ENCODE measurements at places on chromosomes 12 and 14.

- no peak for DNase-seq
Observed at GRCh38 chr12:96416033-96416799, 16.0 kb upstream of the CDK17 start.

GRCh38 chr14:93396456-93396855 lies 34.3 kb upstream of the UNC79 start:
- DNase-seq, result no peak

DNA sequence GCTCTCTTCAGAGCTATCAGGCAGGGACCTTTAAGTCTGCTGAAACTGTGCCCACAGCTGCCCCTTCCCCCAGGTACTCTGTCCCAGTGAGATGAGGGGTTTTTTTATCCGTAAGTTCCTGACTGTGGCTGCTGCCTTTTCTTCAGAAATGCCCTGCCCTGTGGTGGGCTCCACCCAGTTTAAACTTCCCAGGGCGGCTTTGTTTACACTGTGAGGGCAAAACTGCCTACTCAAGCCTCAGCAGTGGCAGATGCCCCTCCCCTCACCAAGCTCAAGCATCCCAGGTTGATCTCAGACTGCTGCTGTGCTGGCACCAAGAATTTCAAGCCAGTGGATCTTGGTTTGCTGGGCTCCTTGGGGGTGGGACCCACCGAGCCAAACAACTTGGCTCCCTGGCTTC lies 46.9 kb upstream of the SLC16A7 start:
- DNase-seq, result no peak

DNA sequence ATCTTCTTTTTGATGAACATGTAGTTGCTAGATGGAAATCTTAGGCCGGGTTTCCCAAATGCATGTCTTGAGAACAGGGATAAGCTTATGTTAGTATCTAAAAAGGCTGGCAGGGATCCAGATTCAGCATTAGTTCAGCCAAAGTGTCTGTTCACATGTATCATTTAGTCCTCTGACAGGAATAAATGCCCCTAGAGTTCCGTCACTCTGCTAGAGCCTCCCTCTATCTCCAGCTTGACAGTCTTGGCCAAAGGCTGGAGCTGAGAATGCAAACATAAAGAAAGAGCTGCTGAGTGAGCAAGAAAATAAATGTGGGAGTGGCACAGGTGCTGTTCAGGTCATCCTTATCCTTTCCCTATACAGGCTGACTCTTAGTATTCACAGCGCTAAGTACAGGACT lies 13.8 kb upstream of the NELL2 start:
- DNase-seq, result no peak

- no peak for DNase-seq
Observed at GRCh38 chr12:58425481-58426392, 484.4 kb downstream of the ATP23 start.

DNA sequence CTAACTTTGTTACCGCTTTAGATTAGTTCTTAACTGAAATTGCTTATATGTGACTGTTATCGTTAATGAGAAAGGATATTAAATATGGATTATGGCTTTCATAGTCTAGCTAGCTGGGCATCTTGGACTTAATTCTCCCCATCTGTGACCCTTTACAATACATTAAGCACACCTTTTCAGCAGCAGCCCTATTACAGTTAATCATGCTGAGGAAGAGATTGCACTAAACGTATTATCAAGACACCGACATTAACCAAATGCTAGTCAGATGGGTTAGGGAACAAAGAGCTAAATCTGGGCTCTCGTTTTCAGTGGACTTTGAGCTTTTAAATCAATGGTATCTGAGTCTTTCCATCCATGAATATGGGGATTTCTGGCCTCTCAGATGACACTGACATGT lies 447.5 kb upstream of the DCN start:
- no peak for DNase-seq
